HTR-8/SVneo (cell line): ENCODE measurements at places on chromosomes 1 and 21.
A peak's percentile ranks its signal among the peaks of the same experiment; 100 is the strongest.

DNA sequence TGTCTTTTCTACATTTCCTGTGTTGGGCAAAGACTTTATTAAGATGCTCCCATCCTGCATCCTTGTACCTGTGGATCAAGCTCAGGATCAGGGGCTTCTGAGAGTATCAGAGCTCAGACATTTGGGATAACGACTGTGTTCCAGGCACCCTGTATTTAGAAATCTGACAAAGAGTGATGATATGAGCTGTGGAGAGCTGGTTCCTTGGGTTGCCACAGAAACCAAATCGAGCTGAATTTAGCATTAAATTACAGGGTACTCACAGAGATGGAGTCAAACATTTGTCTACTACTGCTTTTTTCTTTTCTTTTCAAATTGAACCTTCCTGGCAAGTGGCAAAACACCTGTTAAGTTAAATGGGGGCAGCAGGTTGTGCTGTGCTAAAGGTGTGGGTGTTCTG lies 110.6 kb downstream of the XCL2 start:
- no peak for DNase-seq

- DNase-seq: no peak
These were observed 19.3 kb downstream of the ITPKB start for GRCh38 chr1:226719596-226720387.

- DNase-seq: no peak
These were observed 13.4 kb upstream of the MUTYH start for GRCh38 chr1:45353685-45354084.

- no peak for DNase-seq
These were observed 81.6 kb downstream of the FOXD2 start for GRCh38 chr1:47519491-47519890.

DNA sequence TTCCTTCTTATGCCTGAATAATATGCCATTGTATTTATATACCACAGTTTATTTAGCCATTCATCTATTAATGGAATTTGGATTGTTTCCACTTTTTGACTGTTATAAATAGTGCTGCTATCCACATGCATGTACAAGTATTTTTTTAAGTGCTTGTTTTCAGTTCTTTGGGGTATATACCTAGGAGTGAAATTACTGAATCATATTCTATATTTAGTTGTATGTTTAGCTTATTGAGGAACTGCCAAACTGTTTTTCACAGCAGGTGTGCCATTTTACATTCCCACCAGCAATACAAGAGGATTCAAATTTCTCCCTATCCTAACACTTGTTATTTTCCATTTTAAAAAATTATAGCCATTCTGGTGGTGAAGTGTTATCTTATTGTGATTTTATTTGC lies 7.6 kb upstream of the HJV start:
- no peak for DNase-seq

GRCh38 chr21:44371596-44371995 lies 18.2 kb downstream of the TRPM2 start:
- DNase-seq: no peak

DNA sequence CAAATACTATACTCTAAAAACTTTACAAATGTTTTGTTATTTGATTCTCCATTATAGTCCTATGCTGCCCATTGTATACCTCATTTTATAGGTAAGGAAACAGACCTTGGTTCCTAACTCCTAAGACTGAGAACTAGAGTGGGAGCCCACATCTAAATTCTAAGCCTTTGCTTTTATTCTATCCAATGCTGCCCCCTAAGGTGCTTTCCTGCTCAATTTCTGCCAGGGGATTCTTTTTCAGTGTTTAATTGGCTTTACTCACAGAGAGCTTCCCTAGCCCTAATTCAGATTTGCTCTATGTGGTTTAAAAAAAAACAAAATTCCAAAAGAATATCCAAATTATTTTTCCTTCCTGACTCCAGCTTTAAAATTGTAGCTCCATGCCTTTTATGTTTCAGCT lies 64.5 kb downstream of the KIF14 start:
- DNase-seq: no peak

GRCh38 chr1:68293122-68293521 lies 60.8 kb upstream of the WLS start:
- no peak for DNase-seq

- no peak for DNase-seq
These were observed 126.9 kb downstream of the MATN1 start for GRCh38 chr1:30596470-30596869.

DNA sequence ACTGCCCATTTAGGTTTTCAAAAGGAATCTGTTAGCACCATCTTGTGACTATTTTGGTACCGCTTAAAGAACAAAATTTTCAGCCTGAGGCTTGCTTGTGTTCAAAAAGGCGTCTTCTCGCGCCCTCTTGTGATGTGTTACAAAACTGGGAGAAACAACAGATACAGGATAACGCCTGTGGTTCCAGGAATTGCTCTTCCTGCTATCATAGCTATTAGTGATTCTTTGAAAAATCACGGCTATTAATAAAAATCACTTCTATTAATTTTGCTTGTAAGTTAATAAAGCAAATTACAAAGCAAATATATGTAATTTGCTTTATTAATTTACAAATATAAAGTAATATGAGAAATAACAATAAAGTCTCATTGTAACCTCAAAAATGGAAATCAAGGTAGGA lies 82.2 kb upstream of the ABCD3 start:
- DNase-seq: peak; percentile 56

DNA sequence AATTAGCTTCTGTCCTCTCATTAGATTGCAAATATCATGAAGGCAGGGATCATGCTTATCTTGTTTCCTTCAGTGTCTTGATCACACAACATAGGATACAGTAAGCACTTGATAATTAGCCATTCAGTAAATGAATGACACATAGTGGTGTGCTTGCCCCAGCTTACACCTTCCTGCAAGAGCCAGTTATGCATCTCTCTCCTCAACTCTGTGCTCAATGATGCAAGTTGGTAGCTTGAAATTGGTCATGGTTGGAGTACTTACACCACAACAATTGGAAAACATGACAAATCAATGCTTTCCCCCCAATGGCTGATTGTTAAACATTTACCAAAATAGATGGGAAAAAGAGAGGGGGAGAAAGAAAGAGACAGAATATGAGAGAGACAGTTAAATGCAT lies 129.2 kb downstream of the NUF2 start:
- DNase-seq: no peak

DNA sequence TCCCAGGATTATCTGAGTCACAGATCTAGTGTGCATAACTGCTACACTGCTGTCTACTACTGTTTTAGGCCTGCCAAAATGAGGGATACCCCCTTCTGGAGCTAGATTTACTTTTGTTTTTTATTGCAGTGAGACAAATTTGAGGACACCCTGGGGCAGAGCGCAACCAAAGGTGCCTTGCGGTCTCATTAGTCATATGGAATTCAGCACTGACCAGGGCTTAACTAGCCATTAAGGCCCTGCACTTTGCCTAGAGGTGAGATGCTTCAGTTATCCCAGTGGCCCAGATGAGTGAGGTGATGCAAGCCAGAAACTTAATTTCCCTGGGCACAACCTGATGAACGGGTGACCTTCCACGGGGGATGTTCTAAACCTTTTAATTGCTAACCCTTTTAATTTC lies 998 bp upstream of the SPAG17 start:
- DNase-seq: no peak

DNA sequence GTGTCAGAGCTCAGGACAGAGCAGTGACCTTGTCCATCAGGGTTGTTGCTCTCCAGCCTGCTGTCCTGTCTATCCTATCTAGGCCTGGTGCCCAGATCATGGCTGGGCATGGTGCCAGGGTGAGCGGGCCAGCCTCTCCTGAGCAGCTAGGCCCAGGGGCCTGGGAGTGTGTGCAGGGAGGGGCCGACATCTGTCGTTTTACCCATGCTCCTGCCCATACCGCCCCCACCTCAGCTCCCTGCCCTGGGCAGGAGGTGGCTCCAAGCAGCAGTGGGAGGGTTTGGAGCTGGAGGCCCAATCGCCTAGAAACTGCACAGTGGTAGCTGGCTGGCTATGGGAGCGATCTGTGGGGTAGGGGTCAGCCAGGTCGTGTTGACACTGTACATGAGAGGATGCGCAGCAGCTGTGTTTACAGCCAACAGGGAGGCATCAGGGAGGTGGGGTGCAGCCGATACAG lies 6.5 kb downstream of the INSRR start:
- peak; percentile 37 for DNase-seq

DNA sequence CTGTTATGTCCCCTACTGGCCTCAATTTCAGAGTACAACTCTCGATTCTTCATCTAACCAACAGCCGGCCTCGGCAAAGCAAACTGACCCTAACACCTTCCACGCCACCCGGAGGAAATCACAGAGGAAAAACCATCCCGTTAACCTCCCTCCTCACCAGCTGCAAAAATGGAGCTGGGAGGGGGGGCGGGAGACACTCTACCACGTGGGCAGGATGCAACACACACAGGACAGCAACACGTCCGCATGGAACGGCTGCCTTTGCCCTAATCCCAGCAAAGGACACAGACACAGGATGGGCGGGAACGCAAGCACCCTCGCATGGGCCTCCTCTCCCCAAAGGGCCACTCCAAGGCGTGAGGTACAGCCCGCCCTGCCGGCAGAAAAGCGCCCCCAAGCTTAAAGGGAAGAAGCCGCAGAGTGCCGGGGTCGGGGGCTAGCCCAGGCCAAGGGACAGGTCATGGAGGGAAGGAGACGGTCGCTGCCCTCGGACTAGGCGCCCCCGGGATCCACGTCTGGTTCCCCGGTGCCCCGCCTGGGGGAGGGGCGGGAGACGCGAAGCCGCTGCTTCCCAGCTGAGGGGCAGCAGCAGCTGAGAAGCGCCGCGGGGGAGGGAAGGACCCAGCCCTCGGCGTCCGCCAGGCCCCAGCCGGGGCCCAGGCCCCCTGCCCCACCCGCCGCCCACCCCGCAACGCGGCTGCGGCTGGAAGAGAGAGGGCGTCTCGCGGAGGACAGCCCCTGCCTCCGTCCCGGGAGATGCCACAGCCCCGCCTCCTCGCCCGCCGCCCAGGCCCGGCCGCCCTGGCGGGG lies 590 bp downstream of the FOXJ3 start:
- peak; percentile 46 for DNase-seq

GRCh38 chr1:109617291-109617801 lies 2.1 kb downstream of the GNAT2 start:
- DNase-seq: no peak

- DNase-seq: no peak
These were observed 11.5 kb downstream of the PTCH2 start for GRCh38 chr1:44831516-44831915.

DNA sequence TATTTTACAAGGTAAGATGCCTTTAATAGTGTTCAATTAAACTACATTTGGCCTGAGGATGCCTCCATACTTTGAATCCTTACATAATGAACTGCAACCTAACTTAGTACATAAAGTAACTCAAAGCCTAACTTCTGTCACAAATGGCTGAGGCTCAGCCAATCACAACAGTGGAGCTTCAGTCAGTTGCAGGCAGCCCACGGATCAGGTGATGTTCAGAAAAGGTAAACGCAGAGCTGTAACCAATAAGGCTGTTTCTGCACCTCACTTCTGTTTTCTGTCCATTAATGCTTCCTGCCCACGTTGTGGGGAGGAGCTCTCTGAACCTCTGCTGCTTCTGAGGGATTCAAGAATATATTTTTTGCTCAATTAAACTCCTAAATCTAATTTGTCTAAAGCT lies 94.8 kb upstream of the KIAA0040 start:
- no peak for DNase-seq

DNA sequence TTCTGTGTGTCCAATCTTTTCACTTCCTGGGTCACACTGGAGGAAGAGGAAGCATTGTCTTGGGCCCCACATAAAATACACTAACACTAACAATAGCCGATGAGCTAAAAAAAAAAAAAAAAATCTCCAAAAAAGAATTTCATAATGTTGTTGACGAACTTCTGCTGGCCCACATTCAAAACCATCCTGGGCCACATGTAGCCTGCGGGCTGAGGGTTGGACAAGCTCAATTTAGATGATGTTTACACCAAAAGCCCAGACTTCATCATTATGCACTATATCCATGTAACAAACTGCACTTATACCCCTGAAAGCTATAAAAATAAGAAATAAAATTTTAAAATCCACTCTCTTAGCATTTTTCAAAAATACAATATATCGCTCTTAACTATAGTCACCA lies 187.8 kb upstream of the PTBP2 start:
- DNase-seq: no peak

GRCh38 chr1:53594391-53595180 lies 135.4 kb downstream of the DMRTB1 start:
- DNase-seq: no peak

DNA sequence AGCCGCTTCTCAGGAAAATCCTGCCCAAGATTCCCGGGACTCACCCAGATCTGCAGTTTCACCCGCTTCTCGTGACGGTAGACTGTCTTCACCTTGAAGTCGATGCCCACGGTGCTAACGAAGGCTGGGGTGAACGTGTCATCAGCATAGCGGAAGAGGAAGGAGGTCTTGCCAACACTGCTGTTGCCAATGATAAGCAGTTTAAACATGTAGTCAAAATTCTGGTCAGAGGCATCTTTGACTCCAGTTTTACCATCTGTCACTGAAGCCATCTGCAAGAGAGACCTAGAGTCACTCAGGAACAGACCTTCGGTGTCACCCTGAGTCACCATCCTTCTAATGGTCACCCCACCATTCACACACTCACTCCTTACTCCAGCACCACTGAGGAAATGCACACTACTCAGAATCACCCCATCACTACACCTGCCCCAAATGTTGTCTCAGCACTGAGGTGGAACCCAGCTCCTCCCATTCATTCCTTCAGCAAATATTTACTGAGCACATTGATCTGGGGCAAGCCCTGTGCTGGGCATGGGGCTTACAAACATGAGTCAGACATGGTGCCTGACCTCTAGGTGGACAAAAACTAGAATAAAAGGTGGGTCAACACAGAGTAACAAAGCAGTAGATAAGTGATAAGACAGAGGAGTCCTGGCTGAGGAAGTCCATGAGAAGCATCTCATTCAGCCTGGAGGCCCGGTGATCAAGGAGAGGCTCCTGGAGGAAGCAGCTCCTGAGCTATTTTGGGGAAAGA lies 13.5 kb downstream of the RAB3B start:
- no peak for DNase-seq

- DNase-seq: no peak
These were observed 8.0 kb downstream of the BATF3 start for GRCh38 chr1:212691561-212692071.

GRCh38 chr1:76281306-76281705 lies 206.8 kb downstream of the ST6GALNAC3 start:
- DNase-seq: no peak

DNA sequence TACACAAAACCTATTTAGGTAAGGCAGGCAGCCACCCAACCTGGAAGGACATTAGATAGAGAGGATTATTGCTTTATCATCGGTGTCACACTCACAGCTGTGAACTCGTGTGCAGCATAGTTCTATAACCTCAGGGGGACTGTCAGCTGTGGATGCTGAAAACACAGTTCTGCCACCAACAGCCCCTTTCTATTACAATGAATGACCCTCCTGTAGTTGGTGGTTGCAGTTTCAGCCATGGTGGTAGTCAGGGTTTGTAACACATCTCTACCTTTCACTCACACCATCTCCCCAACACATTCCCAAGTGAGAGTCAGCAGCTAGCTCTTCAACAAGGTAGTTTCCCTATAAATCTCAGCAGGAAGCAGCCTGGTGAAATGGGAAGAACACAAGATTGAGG lies 136.8 kb downstream of the ZC3H11B start:
- DNase-seq: no peak
